ENCODE measurements at places on chromosomes 16 and 17. TPM values are rescaled to one million over a fixed set of nuclear protein-coding genes. Genes with fewer than 3 reads are reported as not detected.

Gene PRR15L
- 279 TPM for total RNA-seq

GRCh38 chr17:9999919-10000695, 95.0 kb upstream of the RCVRN start:
- no peak for DNase-seq

Gene ITGB3
- total RNA-seq = 11.9 TPM

GRCh38 chr17:64177311-64178010, 47.5 kb upstream of the ERN1 start:
- DNase-seq = no peak

DNA sequence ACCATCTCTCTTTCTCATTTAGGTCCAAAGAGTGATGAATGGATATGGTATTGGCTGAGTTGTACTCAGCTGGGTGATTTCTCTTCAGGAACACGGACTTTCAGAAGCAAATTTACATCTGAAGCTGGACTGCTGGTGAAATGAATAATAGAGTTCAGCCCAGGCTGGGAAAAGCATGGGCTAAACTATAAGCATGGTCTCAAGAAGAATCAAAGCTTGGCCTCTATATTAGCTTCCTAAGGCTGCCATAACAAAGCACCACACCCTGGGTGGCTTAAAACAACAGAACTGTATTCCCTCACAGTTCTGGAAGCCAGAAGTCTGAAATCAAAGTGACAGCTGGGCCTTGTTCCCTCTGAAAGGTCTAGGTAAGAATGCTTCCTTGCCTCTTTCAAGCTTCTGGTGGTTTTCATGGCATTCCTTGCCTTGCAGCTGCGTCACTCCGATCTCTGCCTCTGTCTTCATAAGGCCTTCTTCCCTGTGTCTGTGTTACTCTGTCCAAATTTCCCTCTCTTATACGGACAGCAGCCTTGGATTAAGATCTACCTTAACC, 89.8 kb upstream of the CES5A start:
- no peak for DNase-seq

Measured in left colon (tissue), 2 donors.